Activated naive CD8-positive, alpha-beta T cell treated with anti-CD3 and anti-CD28 coated beads, Interleukin-2, amount 10 ng/mL, durations not matched to agents 7 days and 5 days (primary cell): ENCODE measurements at places on chromosomes 2 and 18.

- DNase-seq: no peak
Measured at GRCh38 chr2:68994864-68995263, 18.1 kb upstream of the ANTXR1 start.

- DNase-seq: no peak
Measured at GRCh38 chr2:240559286-240559685, 871 bp upstream of the DUSP28 start.

- no peak for DNase-seq
Measured at GRCh38 chr2:20934236-20934635, 109.6 kb downstream of the APOB start.

DNA sequence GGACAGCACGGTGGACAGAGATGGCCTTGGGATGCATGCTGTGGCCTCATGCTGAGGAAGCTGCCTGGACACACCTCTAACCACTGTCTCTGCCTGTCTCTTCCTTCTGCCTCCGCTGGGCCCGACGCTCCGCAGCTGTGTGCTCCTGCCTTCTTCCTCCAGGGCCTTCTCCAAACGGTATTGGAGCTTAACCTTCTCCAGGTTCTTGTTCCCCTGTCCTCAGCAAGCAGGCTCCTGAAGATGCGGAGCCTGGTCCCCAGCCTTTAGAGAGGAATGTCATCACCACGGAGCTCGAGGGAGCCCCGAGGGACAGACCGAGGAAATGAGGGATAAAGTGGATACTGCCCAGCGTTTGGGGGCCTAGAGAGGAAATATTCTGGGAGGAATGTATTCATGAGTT is 155.1 kb downstream of the DYSF start:
- DNase-seq: no peak

- DNase-seq: no peak
Measured at GRCh38 chr2:235577404-235578330, 83.8 kb downstream of the AGAP1 start.

DNA sequence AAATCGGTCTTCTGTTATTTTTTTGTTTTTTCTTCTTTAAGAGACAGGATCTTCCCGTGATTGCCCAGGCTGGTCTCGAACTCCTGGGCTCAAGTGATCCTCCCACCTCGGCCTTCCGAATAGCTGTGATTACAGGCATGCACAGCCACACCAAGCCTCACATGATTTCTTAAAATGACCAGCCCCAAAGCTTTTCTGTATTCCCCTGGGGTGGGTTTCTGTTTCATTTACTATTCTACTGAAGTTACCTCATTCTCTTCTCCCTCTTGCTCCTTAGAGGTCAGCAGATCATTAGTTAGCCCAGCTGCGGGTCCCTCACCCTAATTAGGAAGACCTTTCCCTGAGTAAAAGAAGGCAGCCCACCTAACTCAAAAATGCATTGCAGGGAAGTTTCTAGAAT is 27.6 kb downstream of the SLC1A4 start:
- DNase-seq: no peak

GRCh38 chr2:120958623-120959366 is 223.1 kb downstream of the GLI2 start:
- no peak for DNase-seq

- DNase-seq: no peak
Measured at GRCh38 chr18:49285627-49286026, 174.8 kb downstream of the DYM start.

GRCh38 chr2:172998547-172999272 is 76.9 kb upstream of the MAP3K20 start:
- DNase-seq: no peak

GRCh38 chr18:59606193-59607077 is 90.8 kb downstream of the CCBE1 start:
- no peak for DNase-seq

GRCh38 chr18:76098674-76099411 is 396.2 kb downstream of the ZNF516 start:
- no peak for DNase-seq

GRCh38 chr2:144659731-144660275 is 139.9 kb upstream of the ZEB2 start:
- DNase-seq: no peak

- DNase-seq: no peak
Measured at GRCh38 chr2:231326404-231326803, 69.1 kb upstream of the B3GNT7 start.

DNA sequence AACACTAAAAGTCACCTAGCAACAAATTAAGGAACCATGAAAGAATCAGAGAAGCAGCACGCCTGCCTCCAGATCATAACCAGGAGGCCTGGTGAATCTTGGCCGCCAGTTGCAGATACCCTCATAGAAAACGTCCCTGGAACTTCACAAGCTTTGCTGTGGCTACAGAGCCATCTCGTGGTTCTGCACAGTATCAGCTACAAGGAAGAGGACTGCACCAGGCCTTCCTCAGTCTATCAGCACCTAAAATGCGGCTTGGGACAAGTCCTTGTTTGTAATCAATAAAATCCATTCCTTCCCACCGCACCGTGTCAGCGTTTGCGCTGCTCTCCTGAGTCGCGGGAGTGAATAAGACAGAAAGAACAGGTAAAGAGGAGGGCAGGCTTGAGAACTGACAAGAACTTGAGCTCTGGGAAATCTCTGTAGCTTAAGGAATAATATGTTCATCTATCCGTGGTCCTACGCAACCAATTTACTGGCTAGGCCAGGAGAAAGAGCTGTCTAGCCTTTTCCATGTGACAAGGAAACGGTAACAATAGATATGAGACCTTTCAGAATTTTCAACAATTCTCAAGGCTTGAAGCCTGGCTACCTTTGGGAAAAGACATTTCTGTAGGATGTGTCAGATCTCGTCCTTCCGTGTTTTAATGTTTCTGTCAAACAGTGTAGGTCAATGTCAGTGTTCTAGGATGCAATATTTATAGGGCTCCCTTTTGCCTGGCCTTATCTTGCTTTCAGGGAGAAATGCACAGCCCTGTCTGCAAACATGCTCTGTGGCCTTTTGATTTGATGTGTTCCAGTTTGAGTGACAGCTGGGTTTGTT is 128.5 kb upstream of the RAB12 start:
- no peak for DNase-seq

DNA sequence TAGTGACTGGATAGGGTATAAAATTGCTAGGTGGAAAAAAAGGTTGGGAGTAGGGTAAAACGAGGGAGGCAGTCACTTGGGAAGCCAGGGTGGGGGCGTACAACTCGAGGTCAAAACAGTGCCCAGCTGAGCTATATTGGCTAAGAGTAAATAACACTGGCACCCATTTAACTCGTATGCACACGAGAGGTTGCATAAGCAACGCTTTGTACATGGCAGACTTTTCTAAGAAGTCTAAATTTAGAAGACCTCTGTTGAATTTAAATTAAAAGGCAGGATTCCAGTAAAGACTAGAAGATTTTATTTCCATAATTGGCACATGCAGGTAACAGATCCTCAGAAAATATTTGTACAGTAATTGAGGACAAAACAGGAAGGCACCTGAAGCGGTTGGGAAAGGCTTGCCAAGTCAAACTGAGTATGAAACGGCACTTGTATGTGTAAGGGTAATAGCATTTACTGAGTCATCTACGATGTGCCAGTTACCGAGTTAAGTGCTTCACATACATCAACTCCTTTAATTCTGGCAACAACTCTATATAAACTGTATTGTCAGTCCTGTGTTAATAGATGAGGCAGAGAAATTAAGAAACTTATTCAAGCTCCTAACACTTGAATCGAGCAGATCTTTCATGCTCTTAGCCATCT is 1.4 kb upstream of the MALT1 start:
- no peak for DNase-seq

- no peak for DNase-seq
Measured at GRCh38 chr2:108936076-108936864, 52.8 kb downstream of the EDAR start.
